Activated CD8-positive, alpha-beta memory T cell treated with anti-CD3 and anti-CD28 coated beads for 1 hour (primary cell): ENCODE measurements at places on chromosomes 2 and 18.

GRCh38 chr2:42882756-42883155 lies 90.4 kb upstream of the HAAO start:
- DNase-seq = no peak

GRCh38 chr18:74446631-74447403 lies 10.3 kb downstream of the DIPK1C start:
- no peak for DNase-seq

- DNase-seq = no peak
Measured at GRCh38 chr2:3188405-3188946, 189.1 kb downstream of the EIPR1 start.

DNA sequence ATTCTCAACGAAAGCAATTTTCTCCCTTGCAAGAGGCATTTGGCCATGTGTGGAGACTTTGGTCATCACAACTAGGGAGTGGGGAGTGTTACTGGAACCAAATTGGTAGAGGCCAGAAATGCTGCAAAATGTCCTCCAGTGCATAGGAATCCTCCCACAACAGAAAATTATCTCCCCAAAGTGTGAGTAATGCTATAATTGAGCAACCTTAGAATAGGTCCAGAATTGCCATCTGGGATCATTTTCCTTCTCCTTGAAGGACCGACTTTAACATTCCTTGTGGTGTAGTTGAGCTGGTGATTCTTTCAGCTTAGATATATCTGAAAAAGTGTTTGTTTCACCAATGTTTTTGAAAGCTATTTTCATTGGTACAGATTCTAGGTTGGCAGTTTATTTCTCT lies 111.2 kb upstream of the SMIM21 start:
- DNase-seq = no peak

DNA sequence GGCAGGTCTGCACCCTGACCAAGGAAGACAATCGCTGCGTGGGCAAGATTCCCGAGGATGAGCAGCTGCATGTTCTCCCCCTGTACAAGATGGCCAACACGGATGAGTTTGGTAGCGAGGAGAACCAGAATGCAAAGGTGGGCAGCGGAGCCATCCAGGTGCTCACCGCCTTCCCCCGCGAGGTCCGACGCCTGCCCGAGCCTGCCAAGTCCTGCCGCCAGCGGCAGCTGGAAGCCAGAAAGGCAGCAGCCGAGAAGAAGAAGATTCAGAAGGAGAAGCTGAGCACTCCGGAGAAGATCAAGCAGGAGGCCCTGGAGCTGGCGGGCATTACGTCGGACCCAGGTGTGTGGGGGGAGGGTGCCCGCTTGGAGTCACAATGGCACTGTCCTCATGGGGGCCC lies 48.4 kb downstream of the BOLA3 start:
- no peak for DNase-seq

DNA sequence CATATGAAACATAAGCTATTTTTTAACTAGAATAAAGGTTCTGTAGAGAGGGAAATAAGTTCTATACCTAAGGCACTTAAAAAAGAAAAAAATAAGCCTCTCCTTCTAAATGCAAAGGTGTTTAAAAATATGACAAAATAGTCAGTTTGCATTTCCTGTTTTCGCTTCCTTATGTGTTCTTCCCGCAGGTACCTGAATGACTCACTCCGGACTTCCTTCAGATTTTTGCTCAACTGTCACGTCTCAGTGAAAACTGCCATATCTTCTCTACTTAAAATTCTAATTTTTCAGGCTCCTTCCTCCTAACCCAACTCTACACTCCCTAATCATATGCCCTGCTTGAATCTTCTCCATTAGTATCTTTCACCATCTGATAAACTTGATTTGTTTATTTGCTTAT lies 1333.1 kb downstream of the LRP1B start:
- DNase-seq = no peak

- peak; percentile 17 for DNase-seq
Measured at GRCh38 chr2:219119422-219120043, 41.1 kb downstream of the NHEJ1 start.

- no peak for DNase-seq
Measured at GRCh38 chr2:73851274-73851673, 22.5 kb downstream of the STAMBP start.

DNA sequence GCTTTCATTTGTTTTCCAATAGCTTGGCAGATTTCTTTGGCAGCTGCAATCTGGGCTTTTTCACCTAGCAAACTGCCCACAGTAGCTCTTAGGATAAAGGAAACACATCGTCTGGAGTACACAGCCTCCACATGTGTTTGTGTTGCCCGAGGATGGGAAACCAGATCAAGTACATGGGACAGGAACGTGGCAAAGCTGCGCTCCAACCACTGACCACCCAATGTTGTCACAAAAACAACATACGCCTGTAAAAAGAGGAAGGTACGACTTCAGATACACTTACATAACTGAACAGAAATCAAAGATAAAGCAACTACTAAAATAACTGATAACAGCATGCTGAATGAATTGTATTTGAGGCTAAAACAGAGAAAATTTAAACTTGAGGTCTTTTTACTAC lies 15.5 kb downstream of the HEATR5B start:
- DNase-seq = no peak

GRCh38 chr2:95044601-95045000 lies 19.1 kb downstream of the MAL start:
- DNase-seq = no peak

DNA sequence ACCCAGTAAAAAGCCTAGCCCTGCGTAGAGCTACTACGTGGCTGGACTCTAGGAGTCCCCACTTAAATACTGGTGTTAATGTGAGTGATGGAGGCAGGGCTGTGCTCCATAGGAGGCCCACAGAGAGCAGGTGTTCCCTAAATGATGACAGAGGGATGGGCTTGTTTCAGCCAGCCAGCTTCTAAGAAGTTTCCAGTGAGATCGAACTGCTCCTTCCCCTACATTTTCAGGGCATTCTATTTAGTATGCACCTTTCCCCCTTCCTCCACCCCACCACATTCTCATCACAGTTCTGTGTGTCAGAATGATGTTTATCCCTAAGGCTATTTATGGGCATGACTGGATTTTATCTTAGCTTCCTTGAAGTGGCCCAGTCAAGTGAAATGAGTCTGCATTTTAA lies 213.0 kb downstream of the TRIB2 start:
- DNase-seq = no peak

DNA sequence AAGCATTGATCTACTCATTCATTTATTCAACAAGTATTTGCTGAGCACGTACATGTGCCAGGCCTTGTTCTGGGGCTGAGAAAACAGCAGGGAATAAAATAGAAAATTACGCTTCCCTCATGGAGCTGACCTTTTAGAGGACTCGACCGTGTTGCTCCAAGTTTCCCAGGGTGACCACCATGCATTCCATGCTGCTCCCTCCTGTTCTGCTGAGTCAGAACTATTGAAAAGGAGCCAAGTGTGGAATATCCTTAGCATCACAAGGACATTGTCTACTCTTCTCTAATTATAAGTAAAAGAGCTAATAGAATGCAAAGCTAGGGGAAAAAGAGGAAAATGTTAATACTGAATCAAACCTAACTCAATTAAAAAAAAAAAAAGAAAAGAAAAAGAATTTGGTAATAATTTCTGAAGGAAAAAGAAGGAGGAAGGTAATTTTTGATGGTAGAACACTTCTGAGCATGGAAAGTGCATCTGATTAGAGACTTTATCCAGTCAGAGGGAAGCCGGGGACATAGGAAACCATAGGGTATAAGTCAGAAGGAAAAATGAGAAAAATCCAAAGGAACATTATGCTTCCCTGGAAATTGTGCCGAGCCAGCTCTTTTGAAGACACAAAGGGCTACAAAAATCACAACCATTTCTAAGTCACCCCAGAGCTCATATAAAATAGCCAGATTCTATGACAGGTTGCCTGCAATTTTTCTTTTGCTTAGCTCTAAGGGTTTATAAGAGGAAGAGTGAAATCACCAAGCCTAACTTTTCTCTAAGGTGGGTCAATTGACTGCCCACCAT lies 339.4 kb downstream of the RND3 start:
- DNase-seq = no peak

DNA sequence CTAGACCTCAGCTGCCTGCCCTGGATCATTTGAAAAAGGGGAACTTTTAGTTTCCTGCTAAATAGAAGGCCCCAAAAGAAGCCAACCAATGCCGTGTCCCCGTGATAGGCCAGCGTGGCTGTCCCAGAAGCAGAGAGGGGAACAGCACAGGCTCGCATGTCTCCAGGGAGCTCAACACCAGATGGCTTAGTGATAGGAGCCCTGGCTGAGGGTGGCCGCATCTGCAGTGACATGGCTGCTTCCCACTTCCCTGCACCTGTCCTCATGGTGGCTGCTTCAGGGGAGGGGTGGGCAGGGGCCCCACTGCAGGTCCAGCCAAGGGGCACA lies 79.6 kb downstream of the MBP start:
- DNase-seq = no peak

DNA sequence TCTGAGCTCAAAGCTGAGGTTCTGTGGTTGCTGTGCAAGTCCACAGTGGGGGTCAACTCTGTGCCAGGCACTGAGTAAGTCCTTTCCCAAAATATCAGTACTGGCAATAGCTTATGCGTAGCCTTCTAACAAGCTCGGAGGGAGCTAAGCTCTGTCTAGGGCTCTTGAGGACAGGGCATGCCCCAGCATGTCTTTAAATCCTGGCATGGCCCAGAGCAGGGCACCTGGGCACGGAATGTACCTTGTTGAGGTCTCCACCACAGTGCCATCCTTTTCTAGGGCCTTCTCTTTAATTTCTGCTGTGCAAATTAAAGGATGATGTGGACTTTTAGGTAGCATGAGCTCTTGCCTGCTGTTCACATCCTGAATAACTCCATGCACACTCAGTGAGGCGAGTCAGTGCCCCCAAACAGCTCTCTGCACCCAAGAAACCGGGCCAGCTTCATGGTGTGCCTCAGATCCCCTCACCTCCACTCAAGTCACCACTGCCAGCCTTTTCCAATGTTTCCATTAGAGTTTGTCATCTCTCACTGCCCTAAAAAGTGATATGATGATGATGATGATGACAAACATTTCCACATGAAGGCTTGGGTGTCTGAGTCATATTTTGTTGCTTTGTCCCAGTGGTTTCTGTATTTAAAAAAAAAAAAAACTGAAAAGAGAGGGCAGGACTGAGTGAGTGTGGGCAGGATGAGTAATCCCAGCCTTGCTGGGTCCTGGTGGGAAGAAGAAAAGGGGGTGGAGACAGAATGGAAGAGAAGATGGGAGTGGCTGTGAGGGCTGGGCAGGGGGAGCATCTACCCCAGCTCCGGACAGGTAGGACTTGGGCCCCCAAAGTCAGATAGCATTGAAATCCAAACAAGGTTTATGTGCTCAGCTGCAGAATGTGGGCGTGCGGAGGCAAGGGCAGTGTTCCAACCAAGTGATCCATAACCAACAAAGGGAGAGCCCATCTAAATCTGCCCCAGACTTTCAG lies 78.9 kb downstream of the ZBTB7C start:
- no peak for DNase-seq

GRCh38 chr2:795531-796041 lies 118.4 kb upstream of the TMEM18 start:
- no peak for DNase-seq

DNA sequence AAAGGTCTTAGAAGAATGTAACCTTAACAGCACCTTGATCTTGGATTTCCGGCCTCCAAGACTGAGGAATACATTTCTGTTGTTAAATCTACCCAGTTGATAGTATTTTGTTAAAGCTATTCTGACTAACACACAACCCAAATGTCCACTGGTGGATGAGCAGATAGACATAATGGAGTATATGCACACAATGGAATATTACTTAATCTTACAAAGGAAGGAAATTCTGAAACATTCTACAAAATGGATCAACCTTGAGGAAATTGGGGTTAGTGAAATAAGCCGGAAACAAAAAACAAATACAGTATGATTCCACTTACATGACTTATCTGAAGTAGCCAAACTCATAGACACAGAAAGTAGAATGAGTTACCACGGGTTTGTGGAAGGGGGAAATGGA lies 168.7 kb downstream of the ZNF804A start:
- DNase-seq = no peak

GRCh38 chr2:206989311-206989710 lies 50.0 kb downstream of the CPO start:
- no peak for DNase-seq

GRCh38 chr2:4976407-4976806 lies 715.8 kb upstream of the SOX11 start:
- no peak for DNase-seq

GRCh38 chr2:190980630-190981209 lies 33.3 kb downstream of the STAT1 start:
- no peak for DNase-seq

- DNase-seq = no peak
Measured at GRCh38 chr2:176118601-176119339, 2.2 kb downstream of the HOXD10 start.

GRCh38 chr18:31508781-31509180 lies 10.8 kb downstream of the DSG2 start:
- no peak for DNase-seq

DNA sequence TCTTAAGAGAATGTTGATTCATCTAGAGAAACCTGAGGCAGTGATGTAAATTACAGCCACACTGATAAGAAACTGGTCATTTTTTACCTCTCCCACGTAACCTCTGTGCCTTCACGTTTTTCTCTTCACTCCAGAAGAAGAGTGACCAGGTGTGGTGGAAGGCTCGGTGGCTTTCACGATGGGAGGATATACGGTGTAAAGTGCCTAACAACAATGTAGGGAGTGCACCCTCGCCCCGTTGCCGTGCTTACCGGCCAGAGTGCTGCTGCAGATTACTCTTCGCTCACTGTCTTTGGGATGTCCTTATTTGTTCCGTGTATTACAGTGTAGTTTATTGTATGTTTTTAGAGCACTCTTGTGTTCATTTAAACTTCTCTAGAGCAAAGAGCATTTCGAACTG lies 46.5 kb downstream of the NCK2 start:
- DNase-seq = no peak

- no peak for DNase-seq
Measured at GRCh38 chr2:222196159-222196558, 102.6 kb downstream of the PAX3 start.

- no peak for DNase-seq
Measured at GRCh38 chr18:51010218-51010617, 19.8 kb upstream of the SMAD4 start.

GRCh38 chr2:205947621-205948495 lies 138.1 kb downstream of the INO80D start:
- peak; percentile 14 for DNase-seq

GRCh38 chr18:12595571-12596255 lies 62.2 kb downstream of the SPIRE1 start:
- DNase-seq = no peak

DNA sequence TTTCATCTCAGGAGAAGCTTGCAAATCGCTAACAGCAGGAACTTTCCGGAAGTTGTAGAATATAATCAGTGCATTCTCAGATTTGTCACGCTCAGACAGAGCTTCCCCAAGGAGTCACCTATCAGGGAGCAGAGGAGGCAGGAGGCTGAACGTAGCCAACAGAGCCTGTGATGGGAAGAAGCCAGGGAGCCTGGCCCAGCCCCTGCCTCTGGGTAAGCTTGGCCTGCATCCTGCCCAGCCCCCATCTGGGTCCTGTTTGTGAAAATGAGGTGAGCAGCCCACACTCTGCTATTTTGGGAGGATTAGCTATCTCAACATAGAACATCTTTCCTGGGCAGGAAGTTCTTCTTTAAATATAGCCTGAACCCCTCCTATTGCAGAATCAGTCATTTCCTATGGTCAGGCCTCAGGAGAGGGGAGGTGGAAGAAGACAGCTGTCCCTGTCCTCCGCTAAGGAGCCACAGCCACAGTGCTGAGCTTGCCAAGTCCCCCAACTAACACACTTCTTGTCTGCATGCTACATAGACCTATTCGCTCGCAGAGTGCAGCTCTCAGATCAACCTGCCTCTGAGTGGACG lies 19.2 kb upstream of the PKDCC start:
- no peak for DNase-seq
